ENCODE measurements at places on chromosomes 16 and 17.

- DNase-seq, result no peak
These were observed 3.8 kb upstream of the WSCD1 start for GRCh38 chr17:6066183-6066948.

DNA sequence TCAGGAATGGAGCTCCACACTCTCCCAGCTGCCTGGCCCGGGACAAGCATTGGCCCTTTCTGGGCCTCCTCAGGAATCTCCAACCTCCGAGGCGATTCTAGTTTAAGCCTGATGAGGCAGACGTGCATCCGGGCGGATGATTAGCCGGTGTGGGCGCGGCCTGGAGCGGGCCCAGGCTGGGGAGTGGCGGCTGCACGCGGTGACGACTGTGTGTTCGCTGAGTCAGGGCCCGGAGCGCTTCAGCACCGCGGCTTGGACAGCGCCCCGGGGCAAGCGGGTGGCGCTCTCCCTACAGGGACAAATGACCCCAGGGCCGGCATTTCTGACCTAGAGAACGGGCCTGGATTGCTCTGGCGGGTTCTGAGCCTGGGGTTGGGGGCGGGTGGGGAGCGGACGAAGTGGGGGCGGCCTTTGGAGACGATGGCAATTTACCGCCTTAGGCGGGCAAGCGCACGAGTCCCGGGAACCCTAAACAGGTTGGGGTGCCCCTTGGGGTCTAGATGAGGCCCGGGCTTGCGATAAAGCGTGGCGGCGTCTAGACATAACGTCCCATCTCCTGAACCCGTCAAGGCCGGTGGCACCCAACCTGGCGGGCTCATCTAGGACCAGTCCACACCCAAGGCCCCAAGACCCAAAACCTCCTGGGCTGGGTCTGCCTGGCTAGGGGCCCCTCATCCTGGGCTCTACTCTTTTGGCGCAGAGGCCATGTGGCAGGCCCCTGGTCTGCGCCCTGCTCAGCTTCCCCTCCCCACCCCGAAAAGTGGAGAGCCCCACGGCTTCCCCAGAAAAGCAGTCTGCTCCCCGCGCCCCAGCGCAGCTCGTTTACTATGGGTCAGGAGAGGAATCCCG is 22.3 kb upstream of the ZNHIT3 start:
- peak; percentile 29 for DNase-seq

- DNase-seq, result no peak
These were observed 198.1 kb upstream of the CPHXL start for GRCh38 chr16:75924397-75924796.

DNA sequence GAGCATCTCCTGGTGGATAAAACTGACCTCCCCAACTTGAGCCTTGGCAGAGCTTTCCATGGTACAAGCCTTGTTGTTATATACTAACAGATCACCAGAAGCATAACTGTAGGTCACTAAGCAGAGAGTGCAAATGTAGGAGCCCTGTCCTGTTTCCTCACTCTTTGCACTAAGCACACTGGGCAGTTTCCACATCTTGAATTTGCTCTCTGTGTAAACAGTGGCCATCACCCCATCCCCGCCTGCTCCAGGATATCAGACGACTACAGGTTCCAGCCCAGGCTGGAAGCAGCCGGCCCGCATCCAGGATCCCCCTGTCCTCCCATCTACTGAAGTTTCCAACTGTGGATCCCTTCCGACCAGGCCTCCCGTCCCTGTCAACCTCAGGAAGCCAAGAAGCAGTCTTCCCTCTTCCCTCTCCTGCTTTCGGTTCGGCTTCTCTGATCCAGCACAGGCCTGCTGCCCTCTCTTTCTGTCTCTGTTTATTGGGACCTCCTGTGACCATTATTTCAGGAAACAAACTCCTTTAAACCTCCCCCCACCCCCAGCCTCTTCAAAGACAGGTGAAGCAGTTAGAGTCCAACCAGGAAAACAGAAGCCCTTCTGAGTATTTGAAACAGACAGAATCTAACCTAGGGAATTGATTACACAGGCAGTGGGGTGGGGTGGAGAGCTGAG is 22.6 kb upstream of the CACNG4 start:
- DNase-seq, result no peak

DNA sequence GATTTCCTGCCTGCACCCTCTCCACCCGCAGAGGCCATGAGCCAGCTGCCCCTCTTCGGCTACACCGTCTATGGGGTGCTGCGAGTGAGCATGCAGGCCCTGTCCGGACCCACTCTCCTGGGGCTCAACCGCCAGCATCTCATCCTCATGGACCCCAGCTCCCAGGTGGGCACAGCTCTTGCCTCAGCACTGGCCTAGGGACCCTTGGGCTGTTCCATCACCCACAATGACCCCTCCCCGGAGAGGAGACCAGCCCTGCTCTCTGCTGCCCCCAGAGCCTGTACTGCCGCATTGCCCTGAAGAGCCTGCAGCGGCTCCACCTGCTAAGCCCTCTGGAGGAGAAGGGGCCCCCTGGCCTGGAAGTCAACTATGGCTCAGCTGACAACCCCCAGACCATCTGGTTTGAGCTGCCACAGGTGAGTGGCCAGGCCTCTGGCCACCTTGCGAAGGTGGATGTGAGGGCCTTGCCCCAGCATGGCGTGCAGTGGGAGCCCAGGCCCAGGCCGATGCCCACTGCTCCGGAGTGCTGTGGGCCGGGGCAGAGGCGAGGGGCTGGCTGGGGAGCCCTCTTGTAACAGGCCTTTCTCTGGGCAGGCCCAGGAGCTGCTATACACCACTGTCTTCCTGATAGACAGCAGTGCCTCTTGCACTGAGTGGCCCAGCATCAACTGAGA is 7.3 kb upstream of the SMIM5 start:
- no peak for DNase-seq

DNA sequence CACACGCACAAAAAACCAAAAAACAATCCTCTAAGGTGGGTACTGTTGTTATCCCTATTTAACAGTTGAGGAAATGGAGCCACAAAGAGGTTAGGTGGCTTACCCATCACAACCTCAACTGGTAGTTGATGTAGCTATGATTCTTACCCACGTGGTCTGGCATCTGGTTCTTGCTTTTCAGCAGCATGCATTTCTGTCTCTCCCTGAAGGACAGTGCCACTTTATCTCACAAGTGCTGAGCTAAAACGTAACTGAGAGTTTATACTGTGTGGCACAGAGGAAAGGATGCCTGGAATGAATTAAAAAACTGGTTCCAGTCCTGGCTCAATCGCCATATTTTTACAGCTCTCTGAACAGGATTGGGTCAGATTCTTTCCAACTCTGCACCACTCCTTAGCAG is 1.9 kb upstream of the CORO6 start:
- no peak for DNase-seq

- DNase-seq, result no peak
These were observed 9.8 kb downstream of the SLFN5 start for GRCh38 chr17:35252651-35253050.

- DNase-seq, result no peak
These were observed 9.3 kb downstream of the CORO6 start for GRCh38 chr17:29613352-29613837.

DNA sequence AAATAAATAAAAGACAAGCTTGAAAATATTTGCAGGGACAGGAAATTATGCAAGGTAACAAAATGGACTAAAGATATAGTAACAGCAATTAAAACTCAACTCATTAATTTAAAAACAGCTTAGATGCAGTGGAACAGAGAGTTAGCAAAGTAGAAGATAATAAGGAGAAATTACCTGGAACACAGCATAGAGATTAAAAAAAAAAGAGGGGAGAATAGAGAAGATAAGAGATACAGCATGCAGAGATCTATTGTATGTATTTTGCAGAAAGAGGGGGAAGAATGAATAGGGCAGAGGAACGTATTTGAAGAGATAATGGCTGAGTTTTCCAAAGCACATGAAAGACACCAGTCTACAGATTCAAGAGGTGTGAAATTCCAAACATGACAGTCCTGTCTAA is 8.4 kb upstream of the PIPOX start:
- no peak for DNase-seq
